ENCODE measurements at places on chromosomes 2 and 18.

DNA sequence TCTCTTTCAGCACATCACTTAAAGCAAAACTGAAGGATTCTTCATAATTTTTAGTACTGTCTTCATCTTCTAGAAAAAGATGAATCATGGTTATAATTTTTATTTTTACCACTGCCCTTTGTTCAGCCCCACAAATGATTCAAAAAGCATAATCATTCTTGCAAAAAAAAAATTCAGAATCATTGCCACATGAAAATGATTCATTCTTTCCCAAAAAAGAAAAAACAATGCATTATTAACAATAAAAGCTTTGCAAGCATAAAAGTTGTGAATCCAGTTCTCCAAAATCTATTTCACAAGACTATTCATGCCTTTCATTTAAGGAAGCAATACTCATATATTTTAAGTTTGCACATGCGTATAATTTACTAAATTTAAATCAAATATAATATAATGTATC, 204.8 kb downstream of the RBM43 start:
- no peak for DNase-seq

GRCh38 chr2:126344493-126344892, 311.5 kb upstream of the GYPC start:
- DNase-seq, result no peak

DNA sequence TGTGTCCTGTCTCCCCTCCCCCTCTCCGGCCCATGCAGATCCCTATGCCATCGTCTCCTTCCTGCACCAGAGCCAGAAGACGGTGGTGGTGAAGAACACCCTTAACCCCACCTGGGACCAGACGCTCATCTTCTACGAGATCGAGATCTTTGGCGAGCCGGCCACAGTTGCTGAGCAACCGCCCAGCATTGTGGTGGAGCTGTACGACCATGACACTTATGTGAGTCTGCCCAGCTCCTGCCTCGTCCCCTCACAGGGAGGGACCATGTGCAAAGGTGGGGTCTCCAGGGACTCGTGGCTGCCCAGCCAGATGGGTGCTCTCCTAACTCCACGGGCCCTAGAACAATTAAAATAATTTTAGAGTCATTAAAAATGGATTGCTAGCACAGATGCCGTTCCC, 145.2 kb downstream of the DYSF start:
- no peak for DNase-seq

DNA sequence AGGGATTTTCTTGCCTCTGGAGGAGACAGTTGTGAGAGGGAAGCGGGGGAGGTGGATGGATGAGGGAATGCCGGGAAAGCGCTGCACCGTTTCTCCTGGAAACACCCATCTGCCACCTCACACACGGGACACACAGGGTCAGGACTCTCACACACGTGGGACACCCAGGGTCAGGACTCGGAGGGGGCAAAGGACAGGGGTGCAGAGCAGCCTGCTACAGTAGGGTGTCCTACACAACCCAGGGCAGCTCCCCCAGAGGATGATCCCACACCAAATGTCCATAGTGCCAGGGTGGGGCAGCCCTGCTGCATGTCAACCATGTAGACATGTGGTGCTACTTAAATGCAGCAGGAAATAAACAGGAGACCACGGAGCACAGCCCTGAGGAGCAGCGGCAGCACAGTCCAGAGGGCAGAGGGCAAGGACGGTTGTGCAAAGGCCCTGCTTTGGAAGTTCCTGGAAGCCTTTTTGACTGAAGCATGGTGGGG, 5.1 kb downstream of the RAMP1 start:
- DNase-seq, result no peak

DNA sequence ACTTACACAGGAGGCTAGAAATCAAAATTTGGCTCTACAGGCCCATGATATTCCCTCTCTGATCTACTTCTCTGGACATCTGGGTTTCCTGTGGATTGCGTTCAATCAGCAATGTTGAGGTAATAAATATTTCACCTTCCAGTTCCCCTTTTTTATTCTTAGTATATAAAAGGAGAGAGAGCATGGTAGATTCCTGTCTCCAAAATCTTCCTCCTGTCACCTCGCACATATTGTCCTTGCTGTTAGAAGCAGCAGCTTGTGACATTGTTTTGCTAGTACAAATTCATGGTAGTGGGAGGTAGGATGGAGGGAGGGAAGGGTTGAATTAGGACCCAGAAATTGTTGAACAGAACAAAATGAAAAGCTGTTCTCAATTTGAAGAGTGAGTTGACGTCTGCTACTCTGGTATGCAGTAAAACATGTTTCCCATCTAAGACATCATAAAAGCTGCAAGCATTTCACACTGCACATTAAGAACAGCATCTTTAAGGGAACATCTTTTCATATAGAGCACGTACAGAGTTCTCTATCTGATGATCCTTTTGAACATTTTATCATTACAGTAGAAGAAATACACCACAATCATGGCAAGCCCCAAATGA, 156.4 kb downstream of the RDH14 start:
- DNase-seq, result no peak

DNA sequence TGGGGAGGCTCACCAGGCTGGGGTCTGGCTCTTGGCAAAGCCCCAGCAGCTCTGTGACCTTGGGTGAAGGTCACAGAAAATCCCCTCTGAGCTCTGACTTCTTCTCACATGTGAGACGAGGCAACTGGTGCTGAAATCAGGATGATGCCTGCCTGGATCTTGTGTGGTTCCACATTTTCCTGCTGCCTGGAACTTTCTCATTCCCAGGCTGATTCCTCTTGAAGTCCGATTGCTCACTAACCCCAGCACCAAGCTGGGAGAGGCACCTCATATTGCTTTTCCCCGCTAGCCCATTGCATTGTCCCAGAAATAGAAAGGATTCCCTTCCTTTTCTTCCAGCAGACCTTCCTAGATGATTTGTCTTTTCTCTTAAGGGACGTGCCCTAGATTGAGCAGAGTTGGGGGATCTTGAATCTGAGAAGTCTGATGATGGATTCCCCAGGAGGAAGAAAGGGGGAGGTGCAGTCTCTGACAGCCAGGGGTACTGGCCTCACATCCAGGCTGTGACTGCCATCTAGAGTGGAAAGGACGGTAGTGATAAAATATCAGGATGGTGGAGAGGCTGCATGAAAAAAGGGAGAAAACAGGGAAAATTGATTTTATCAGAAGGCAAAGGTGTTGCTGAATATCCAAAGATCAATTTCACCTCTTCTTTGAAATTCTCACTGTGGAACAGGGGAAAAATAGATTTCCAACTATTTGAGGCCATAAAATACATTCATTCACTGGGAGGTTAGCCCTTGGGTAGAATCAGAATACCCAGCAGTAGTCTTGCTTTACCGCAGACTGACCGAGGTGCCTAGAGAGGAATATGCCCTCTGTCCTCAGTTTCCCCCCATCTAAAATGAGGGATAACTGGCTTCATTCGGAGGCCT, 96.3 kb downstream of the FAM210A start:
- peak; percentile 25 for DNase-seq

- peak; percentile 12 for DNase-seq
These were observed 15.9 kb downstream of the C2orf74 start for GRCh38 chr2:61177727-61178549.

DNA sequence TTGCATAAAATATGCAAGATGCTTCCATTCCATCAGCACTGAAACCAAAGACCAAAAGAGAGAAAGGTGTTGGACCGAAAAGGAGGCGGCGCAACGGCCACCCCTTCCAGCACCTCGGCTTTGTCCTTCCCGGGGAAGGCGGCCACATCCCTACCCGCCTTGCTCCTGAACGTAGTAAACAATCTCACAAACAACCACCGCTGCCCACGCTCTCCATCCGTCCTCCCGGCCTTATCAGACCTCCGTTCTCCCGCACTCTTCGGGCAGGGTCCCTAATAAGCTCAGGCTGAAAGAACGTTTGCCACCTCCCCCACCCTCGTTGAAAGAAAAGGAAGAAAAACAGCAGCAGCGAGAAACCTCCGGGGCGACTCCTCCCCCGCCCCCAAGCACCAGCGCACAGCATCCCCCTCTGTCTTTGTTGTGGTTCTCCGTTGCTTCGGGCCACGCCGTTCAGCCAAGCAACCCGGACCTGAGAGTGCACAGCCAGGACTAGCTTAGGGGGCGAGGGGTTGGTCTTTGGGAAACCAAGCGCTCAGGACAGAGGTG, 4.4 kb downstream of the EVX2 start:
- DNase-seq, result no peak

- no peak for DNase-seq
These were observed 32.7 kb upstream of the RUFY4 start for GRCh38 chr2:218036371-218036770.

GRCh38 chr2:119550346-119550745, 6.1 kb downstream of the CFAP221 start:
- DNase-seq, result no peak

DNA sequence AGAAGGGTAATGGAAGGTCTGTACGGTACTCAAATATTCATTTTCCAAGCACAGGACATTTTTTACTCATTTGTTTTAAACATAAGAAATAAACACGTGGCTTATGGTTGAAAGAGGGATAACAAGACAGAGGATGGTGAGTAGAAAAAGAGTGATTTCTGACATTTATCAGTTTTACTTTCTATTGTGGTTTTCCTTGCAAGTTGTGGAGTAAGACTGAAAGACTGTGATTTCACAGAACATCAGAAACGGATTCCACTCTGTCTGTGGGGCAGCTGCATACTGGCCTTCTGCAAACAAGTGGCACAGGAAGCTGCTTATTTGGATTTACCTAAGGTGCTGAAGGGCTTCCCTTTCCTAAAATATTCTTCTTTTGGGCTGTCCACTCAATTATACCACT, 122.2 kb upstream of the ITGB6 start:
- no peak for DNase-seq

DNA sequence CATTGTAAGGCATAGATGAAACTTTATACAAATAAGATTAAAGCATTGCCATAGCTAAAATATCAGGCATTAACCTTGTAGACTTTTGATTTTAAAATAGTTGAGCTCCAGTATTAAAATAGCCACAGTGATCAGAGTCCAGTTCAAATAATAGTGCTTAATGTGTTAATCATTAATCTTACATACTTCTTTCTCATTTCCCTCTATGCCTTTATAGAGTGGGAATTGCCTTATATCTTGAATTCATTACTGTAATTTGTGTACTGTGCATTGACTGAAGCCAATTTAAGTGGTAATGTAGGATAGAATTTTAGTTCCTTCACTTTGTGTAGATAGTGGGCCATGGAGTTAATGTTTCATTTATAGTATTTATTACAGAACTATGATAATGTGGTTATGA, 549.2 kb upstream of the VWC2L start:
- DNase-seq, result no peak

GRCh38 chr2:1492711-1493430, 79.6 kb downstream of the TPO start:
- DNase-seq, result no peak

DNA sequence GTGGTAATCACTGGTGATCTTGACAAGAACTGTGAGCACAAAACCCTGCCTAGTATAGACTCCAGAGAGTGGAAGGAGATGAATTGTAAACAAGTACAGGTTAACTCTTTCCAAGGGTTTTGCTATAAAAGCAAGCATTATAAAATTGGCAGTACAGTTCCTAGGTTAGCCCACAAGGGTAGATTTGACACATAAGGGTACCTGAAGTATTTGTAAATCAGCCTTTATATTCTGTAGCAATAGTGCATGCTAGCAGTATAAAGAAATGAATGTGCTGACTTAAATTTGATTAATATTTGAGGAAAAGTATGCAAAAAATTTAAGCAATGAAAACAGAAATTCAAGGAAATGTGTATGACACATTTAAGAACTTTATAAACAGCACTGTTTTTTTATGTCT, 42.4 kb downstream of the SP3 start:
- no peak for DNase-seq

- DNase-seq, result no peak
These were observed 430 bp upstream of the CHMP1B start for GRCh38 chr18:11850821-11851145.

DNA sequence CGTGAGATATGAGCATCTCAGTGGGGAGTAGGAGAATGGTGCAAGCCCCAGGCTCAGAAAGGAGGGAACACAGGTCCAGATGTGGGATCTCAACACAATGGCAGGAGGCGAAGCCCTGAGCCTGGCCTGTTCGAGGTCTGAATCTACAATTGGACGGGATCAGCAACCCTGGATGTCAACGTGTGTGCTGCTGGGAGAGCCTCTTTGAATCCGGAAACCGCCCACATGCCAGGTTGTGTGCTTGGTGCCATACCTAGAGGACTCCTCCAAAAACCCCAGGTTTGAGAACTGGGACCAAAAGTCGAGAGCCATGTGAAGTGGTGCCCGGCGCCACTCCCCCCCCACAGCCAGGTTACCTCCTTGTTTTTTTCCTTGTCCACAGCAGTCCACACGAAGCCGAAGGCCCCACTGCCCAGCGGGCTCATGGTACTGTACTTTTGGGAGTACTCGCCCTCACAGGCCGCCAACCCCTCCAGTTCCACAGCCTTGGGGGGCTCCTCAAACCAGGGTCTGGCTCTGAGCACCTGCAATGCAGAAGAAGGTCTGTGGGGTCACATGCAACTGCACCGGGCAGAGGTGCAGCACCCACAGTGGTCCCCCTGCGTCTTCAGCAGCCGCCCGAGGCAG, 20.4 kb upstream of the MTERF4 start:
- no peak for DNase-seq

DNA sequence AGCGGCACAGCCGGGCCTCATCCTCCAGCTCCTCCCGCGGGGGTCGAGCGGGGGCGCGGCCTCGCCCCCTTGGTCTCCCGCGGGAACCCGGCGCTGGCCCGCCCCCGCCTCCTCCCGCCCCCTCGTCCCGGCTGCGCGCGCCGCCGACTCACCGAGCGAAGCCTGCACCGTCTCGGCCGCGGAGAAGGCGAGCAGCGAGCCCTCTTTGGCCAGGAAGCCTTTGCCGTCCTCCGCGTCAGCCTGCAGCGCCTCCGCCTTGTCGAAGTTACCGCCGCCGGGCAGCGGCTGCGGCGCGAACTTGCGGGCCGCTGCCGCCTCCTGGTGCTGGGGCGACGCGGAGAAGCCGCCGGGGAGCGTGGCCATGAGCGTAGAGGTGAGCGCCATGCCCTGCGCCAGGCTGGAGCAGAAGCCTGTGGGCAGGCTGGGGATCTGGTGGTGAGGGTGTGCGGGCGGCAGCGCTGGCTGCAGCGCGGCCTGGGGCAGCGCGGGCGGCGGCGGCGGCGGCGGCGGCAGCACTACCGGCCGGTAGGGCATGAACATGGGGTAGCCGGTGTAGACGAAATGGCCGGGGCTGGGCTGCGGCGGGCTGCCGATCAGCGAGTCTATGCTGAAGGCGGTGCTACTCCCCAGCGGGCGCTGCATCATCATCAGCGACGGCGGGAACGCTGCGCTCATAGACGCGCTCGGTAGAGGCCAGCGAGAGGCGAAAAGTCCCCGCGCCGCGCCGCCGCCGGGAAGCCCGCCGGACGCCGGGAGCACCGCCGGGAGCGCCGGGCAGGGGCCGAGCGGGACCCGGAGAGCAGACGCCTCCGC, 683 bp downstream of the GBX2 start:
- no peak for DNase-seq
